ENCODE measurements at places on chromosomes 11 and 22. TPM values are rescaled to one million over a fixed set of nuclear protein-coding genes. Genes with fewer than 3 reads are reported as not detected.

TTC28 gene
- total RNA-seq, result 16.4 TPM

MRGPRX2 gene
- not detected for total RNA-seq

NOX4 gene
- total RNA-seq, result 3.5 TPM

DNA sequence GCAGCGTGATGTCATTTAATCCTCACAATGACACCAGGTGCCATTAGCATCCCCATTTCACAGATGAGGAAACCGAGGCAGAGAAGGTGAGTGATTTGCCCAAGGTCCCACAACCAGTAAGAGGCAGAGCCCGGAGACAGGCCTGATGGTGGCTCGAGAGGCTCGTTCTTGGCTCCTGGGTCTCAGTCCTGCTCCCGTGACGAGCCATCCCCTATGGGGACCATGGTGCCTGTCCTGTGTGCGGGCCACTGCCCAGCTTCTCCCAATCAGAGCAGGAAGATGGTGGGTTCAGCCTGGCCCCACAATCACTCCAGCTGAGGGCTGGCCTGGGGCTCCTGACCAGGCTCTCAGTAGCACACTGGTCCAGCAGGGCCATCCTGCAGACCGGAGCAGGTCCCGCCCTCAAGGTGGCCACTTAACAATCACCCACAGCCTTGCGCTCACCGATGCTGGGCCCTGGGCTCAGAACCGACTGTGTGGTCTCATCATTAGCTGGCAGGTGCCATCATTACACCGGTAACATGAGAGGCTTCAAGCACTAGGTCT is 3.6 kb downstream of the ALDH3B1 start:
- no peak for DNase-seq

DNA sequence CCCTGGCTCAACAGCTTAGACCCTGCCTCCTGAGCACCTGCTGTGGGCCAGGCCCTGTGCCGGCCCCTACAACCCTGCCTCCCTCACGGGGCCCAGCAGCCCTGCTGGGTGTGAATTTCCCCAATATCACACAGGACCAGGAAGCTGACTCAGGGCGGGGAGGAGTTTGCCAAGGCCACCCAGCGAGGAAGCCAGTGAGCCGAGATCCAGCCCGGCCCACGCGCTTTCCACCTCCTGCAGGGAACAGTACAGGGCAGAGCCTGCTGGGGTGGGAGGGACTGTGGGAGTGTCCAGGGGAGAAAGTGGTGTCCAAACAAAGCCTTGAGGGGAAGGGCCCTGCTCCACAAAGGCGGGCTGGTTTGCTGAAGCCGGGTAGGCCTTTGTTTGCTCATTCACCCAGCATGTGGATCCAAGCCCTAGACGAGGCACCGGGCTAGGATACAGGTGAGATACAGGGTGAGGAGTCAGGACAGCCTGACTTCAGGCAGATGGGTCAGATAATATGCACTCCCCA is 26.8 kb downstream of the RPL3 start:
- DNase-seq, result peak; percentile 92

GRCh38 chr11:17443926-17444690 is 32.5 kb downstream of the ABCC8 start:
- DNase-seq, result no peak

- peak; percentile 86 for DNase-seq
Measured at GRCh38 chr11:44989831-44990566, 39.3 kb upstream of the TP53I11 start.

DNA sequence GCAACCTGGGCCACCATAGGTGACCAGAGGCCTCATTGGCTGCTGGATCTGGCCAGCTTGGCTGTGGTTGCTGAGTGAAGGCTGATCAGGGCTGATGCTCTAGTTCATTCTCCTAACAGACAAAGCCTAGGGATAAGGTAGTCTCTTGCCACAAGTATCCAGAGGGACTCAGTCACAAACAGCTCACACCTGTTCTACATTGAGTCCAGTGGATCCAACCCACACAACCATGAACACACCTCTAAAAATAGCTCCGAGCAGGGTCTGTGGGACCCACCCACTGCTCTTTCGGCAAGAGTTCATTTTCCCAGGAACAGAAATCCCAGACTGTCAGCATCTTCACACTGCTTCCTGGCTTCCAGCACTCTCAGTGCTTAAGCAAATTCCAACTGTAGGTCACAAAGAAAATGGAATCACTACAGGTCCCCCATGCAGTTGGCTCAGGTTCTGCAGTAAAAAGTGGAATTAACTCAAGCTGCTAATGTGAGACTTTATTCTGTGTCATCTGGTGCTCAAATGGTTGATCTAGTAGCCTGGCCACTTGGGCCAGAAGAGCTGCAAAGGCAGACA is 67.3 kb downstream of the PPFIBP2 start:
- DNase-seq, result no peak

DNA sequence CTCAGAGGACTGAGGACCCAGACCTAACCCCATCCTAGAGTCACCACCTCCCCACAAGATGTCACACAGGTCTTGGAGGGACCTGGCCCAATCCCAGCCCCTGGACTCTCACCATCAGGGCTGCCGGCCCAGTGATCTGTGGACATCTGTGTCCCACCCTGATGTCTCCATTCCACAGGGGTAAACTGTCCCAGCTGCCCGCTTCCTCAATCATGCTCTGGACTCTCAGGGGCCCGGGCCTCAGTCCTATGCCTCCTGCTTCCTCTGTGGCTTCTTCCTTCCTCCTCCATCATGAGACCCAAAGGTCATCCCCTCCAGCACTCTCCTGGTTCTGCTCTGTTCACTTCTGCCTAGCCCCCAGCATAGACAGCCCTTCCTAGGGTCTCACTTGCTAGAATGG is 32.2 kb downstream of the ARAP1 start:
- peak; percentile 38 for DNase-seq

DNA sequence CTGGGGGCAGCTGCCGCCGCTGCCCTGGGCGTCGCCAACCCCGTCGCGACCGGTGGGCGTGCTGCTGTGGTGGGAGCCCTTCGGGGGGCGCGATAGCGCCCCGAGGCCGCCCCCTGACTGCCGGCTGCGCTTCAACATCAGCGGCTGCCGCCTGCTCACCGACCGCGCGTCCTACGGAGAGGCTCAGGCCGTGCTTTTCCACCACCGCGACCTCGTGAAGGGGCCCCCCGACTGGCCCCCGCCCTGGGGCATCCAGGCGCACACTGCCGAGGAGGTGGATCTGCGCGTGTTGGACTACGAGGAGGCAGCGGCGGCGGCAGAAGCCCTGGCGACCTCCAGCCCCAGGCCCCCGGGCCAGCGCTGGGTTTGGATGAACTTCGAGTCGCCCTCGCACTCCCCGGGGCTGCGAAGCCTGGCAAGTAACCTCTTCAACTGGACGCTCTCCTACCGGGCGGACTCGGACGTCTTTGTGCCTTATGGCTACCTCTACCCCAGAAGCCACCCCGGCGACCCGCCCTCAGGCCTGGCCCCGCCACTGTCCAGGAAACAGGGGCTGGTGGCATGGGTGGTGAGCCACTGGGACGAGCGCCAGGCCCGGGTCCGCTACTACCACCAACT is 1.0 kb downstream of the FUT4 start:
- peak; percentile 30 for DNase-seq

GRCh38 chr22:30221121-30221992 is 25.2 kb downstream of the LIF start:
- DNase-seq, result no peak

DNA sequence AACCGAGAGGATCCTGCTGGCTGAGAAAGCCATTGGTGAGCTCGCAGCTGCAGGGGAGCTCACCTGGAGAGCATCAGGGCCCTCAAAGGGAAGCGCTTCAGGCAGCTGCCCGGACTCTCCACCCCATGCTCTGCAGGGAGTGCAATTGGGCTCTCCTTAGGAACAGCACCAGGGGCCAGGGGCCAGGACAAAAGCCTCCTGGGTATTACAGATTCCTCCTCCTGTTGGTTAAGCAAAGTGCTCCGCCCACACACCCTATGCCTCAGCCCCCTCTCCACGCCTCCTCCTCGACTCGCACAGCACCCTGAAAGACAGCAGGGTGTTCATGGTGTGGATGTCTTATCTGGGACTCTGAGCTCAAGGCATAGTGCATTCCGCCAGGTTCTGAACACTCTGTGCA is 139.9 kb downstream of the SHANK2 start:
- no peak for DNase-seq
